ENCODE measurements at places on chromosomes 6 and 20. TPM values are rescaled to one million over a fixed set of nuclear protein-coding genes. Genes with fewer than 3 reads are reported as not detected.
A peak's percentile ranks its signal among the peaks of the same experiment; 100 is the strongest.

- peak; percentile 22 for DNase-seq
Measured at GRCh38 chr20:12906361-12906760, 102.4 kb upstream of the SPTLC3 start.

DNA sequence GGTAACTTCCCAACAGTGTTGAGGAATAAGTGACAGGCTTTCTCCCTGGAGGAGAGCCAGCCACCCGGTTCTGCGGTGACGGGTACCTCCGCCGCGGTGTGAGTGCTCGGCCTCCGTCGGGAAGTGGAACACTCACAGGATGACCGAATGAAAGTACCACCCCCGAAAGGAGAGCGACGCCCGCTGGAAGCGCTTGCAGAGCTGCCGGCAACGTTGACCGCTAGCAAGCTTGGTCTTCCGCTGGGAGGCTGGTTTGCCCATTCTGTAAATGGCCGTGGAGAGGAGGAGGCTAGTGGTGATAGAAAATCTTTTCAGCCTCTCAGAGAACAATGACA lies 614 bp upstream of the TMEM242 start:
- DNase-seq: peak; percentile 88

- DNase-seq: no peak
Measured at GRCh38 chr6:67952121-67952520, 683.0 kb upstream of the ADGRB3 start.

DNA sequence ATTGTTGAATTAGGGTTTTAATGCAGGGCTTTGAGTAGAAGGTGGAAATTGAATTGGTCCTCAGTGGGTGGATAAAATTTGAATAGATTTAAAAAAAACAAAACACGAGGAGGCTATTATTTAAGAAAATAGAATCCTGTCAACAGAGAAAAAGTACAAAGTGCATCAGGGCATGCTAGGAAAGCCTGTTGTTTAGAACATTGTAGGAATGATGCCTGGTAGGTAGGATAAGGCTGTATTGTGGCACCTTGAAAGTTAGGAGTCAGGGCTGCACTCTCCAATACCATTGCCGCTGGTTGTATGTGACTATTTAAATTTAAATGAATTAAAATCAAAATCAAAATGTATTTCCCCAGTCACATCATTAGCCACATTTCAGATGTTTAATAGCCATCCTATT lies 363.9 kb downstream of the UTRN start:
- no peak for DNase-seq

FHL5 gene
- polyA plus RNA-seq: 0.12 TPM

MMP24OS gene
- polyA plus RNA-seq: 49.8 TPM

MOCS1 gene
- 14.0 TPM for polyA plus RNA-seq

CASS4 gene
- 2.3 TPM for polyA plus RNA-seq

KIFC1 gene
- 54.6 TPM for polyA plus RNA-seq

All from renal pelvis (tissue), 12 donors.